ENCODE measurements at places on chromosomes 7 and 10.

- DNase-seq = no peak
Measured at GRCh38 chr7:44334734-44335097, 9.3 kb upstream of the CAMK2B start.

- DNase-seq = peak; percentile 74
Measured at GRCh38 chr7:43905956-43906330, 453 bp downstream of the URGCP start.

- DNase-seq = no peak
Measured at GRCh38 chr10:72637398-72637857, 11.5 kb upstream of the MICU1 start.

- DNase-seq = no peak
Measured at GRCh38 chr10:60035984-60036383, 129.6 kb upstream of the CCDC6 start.

- DNase-seq = no peak
Measured at GRCh38 chr7:151704299-151704959, 172.5 kb downstream of the PRKAG2 start.

GRCh38 chr7:88760136-88760515 lies 626 bp downstream of the ZNF804B start:
- DNase-seq = no peak

DNA sequence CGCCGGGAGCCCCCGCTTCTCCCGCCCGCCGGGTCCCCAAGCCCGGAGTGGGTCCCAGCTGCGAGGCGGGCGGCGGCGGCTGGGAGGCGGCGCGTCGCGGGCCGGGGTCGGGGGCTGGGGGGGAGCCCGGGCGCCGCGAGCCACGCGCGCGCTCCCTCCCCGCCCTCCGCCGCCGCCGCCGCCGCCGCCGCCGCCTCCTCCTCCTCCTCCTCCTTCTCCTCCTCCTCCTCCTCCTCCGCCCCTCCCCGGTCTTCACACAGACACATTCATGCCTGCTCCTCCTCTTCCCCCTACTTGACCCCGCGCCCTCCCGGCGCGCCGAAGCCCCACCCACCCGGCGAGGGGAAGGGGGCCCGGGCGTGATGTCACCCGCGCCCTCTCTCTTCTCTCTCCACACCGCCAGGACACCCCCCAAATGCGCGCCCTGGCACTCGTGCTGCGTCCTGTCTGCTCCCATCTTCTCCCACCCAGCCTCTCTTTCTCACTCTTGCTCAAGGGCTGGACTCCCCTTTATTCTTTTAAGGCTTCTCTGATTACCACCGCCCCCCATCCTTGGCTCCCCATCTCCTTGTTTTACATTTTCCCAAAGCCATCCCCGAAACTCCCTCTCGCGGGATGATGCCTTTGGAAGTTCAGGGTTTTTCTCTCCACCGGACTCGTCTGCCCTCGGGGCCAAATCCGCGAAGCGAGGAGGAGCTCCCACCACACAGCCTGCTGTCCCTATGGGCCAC lies 967 bp upstream of the GLI3 start:
- peak; percentile 84 for DNase-seq

GRCh38 chr10:73244866-73245477 lies 2.1 kb downstream of the DNAJC9 start:
- no peak for DNase-seq

GRCh38 chr10:75611993-75612372 lies 180.6 kb downstream of the LRMDA start:
- no peak for DNase-seq

GRCh38 chr7:124662937-124663336 lies 102.7 kb downstream of the GPR37 start:
- no peak for DNase-seq

DNA sequence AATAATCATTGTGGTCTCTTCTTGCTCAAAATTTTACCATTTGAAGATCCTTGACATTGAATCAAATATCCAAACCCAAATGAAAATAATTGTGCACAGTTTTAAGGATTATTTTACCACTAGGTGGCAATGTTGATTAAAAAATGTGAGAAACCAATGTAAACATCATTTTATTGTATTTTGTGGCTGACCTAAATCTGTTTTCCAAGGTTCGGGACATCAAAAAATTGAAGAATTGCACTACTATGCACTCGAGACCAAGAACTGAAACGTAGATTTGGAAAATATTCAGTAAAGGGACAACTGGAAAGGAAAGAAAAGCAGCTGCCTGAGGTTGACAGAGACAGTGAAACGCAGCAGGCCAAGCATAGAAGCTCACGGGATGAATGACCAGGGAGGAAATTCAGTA lies 259.3 kb downstream of the SNX13 start:
- peak; percentile 54 for DNase-seq

DNA sequence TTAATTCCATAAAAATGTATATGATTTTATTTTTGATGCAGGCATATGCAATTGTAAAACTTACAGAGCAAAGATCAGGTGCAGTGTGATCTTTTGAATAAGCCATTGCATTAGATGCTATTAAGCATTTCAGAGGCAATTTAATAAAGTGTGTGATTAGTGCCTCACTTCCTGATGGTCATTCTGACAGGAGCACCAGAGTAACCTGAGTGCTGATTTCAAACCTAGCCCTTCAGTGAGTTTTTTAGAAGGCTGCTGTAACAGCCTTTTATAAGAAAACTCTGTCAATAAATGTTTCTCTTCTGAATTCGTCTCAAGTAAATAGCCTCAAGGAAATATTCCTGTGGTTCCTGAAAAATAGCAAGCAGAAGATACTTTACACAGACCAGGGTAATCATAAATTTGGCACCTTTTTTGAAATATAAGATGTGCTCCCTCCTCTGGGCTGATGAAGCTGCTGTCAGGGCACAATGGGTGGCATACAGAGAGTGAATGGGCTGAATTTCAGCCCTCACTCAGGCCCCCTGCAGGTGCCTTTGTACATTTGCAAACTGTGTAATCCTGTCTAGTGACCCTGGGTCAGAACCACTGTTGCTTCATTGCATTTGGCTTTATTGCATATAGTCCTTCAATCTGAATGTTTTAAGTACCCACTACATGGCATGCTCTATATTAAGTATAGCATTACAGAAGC lies 193.7 kb upstream of the CSTF2T start:
- no peak for DNase-seq

DNA sequence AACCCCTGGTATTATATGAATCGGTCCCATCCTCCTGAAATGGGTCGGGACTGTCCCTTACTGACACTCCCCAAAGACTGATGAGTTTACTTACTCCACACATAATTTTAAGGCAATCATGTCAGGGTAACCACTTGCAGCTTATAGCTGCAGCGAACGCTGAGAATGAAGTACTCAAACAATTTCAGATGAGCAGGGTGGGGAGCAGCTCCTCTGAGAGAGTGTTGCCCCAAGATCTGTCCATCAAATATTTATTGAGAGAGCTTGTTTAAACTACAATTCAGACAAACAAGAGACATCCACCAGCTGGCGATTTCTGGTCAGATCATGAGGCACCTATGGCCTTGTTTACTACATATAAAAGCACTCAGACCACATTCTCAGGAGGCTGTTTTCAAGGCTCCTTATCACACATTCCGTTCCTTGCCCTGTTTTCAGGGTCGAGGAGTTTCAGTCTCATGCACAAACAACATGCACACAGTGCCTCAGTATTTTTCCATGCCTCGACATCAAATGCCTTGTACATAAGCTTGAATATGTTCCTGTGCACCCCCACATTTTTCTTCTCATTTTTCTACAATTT lies 80.1 kb downstream of the THSD7A start:
- no peak for DNase-seq

DNA sequence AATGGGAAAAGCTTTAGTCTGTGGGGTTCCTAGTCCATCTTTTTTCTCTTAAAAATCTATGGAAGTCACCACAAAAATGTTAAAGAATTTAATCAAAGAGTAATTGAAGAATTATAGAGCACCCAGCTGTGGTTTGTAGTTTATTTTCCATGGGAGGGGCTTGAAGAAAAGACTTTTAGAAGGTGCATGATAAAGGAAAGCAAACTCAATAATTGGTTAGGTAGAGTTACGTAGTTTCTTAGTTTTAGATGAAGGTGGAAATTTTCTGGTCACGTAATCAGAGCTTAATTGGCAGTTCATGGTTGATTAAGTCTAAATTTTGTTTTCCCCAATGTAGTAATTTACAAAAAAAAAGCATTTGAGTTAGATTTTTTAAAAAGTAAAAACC lies 724 bp downstream of the ZNF107 start:
- no peak for DNase-seq

- DNase-seq = no peak
Measured at GRCh38 chr7:37032258-37032601, 307.9 kb upstream of the AOAH start.

DNA sequence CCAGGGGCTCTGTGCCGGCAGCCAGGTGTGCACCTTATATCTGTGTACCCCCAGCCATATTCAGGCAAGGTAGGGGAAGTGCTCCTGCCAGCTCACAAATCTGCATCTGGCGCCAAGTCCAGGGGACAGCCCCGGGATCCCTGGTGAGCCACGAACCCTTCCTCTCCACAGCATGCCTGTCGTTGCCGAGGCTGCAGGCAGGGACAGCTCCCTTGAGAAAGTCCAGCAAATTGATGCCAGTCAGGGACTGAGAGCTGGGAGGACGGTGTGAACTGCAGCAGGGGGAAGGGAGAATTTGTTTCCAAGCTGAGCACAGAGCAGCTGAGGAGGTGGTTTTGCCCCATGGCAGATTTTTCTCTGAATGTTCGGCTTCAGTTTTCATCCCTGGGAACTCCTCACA lies 919 bp downstream of the PLA2G12B start:
- DNase-seq = no peak

DNA sequence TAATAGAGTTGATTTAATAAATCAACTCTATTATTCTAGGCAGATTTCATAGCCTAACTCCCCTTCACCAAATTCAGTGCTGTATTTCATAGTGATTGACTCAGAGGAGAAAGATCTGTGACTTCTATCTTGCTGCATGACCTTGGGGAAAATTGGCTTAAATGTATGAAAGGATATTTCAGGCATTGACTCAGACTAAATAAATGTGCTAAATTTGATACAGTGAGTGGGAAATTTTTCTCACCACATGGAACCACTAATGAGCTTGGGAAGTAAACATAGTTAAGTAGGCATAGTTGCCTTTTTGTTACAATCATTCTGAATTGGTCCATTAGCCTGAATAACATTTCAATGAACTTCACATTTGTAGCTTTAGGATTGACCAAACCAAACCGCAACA lies 89.0 kb upstream of the PRPS1L1 start:
- DNase-seq = no peak

DNA sequence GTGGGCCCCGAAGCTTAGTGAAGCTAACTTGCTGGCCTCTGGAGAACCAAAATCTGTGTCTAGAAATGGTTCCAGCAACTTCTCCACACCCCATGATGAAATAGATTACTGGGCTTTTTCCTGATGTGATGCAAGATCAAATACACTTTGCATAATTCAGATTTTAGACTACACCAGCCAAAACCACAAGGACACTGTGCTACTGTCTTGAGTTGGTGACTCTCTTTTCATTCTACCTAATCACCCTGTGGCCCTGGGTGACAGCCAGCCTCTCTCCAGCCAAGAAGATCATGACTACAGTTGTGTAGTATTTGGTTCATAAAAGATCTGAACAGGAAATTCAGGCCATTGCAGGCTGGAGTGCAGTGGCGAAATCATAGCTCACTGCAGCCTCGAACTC lies 22.2 kb downstream of the AZGP1 start:
- DNase-seq = no peak

GRCh38 chr7:147485660-147486210 lies 1104.8 kb upstream of the C7orf33 start:
- no peak for DNase-seq

DNA sequence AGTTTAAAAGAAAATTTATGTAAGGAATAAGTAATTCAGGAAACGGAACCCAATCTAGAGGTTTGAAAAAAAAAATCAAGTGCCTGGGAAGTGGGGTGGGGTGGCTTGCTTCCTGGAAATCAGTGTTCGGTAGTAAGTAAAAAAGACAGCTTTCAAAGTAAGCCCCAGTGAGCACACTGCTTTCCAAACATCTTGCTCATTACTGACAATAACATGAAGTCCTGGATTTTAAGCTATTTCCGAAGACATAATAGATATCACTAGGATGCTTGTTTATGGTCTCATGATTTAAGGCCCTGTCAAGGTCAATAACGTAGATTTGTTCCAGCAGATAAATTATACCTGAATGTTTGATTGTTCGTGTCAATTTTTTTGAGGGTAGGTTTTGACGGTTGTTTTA lies 1.3 kb downstream of the STAMBPL1 start:
- DNase-seq = no peak

- DNase-seq = no peak
Measured at GRCh38 chr10:108412323-108412722, 1247.8 kb upstream of the SORCS1 start.

DNA sequence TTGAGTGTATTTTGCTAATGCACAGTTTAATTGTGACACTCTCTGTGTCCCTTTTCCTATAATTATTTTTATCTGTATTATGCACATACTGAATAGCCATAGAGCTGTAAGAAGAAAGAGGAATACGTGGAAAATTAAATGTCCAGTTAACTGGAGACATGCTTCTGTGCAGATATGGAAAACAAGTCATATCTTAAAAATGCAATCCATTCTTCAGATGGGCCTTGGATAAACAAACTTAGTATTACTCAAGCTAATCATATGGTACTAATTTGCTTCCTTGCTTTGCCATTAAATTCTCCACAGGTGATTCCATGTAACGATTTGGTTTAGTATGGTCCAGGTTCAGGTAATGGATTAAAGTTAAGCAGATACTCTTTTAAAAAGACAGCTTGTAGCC lies 201.2 kb upstream of the CELF2 start:
- no peak for DNase-seq

GRCh38 chr10:63421591-63421990 lies 44.2 kb downstream of the JMJD1C start:
- DNase-seq = no peak

DNA sequence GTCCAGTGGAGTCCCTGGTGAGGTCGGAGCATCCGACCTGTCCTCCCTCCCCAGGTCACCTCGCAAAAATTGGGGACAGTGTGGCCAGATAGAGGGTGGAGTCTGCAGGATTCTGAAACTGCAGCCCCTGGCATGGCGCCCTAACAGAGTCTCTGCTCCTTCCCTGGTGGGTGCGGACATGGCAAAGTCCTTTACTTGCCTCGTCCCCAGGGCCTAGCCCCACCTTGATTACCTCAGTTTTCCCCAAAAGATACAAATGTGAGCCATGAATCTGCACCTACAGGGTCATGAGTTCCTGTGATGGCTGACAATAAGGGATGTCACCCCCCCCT lies 47.7 kb downstream of the NPVF start:
- DNase-seq = no peak

DNA sequence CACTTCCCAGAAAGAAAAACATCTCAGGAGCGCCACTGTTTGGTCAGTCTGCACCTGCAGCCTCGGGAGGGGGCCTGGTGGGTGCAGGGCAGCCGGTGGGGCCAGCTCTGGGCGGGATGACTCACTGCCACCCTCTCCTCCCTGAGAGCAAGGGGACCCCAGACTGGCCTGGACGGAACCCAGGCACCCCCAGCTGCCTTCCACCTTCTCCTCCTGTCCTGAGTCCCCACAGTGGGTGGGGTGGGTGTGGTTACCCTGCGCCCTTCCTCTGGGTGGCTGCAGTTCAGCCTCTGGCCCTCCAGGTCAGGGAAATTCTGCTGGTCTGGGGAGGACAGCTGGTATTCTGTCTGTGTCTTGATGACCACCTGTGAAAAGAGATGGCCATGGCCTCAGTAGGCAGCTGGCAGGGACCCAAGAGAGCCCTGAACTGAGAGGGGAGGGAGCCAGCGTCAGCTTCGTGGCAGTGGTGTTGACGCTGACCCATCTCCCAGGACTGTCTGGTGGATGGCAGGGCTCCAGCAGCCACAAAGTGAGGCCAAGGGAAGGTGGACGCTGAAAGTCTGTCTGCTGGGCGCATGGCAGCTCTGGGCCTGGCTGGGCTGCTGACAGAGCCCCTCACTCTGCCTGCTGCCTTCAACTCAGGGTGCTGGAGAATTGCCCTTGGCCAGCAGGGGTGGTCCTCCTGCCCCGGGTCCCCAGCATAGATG lies 8.9 kb downstream of the CALY start:
- peak; percentile 42 for DNase-seq

All from SJCRH30 (cell line).